T-helper 17 cell (primary cell): ENCODE measurements at places on chromosomes 6 and 20.

DNA sequence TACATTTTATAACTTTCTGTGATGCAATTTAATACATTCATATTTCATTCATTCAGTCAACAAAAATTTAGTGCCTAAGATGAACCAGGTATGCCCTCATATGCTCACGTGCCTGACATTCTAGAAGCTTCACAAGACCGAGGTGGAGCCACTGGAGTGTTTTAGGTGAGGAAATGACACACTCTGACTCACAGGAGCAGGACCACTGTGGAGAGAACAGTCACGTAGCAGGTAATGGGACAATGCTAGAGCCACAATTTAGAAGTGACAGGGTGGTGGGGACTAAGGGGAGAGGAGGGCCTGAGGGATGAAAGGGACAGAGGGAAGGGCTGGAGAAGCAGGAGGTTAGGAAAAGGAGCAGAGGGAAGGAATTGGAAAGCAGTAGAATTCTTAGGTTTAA, 17.6 kb upstream of the HLA-A start:
- DNase-seq: no peak

DNA sequence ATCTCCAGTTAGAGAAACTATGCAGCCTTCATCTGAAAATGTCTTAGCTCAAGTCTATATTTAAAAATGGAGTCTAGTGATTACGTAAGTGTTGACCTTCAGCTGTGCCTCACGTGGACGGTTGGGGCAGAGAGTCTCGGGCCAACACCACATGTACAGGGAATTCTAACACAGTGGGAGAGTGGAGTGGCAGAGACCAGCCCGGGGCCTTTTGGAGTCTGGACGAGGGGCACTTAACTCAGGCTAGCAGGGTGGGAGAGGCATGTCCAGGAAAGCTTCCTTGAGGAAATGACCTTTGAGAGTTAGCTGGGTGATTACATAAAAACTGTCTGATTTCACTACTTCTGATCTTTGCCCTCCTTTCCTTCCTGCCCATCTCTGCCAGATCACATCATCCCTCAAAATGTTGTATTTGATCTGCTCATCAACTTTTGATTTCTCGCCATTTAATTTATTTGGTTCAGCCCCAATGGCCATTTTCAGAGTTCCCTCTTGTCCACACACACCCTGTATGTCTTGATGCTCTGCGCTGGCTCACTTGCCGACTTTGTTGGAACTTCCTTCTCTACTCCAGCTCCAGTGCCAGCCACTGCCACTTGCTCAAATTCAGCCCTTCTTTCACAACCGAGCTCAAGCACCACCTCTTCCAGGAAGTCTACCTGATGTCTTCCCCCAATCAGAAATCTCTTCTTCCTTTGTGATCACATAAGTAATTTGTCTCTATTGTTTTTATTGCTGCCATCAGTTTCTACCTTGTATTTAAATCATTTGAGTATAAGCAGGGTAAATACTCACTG, 2.6 kb downstream of the ARMC2 start:
- DNase-seq: no peak

GRCh38 chr20:53488775-53489272, 104.8 kb downstream of the ZNF217 start:
- no peak for DNase-seq

DNA sequence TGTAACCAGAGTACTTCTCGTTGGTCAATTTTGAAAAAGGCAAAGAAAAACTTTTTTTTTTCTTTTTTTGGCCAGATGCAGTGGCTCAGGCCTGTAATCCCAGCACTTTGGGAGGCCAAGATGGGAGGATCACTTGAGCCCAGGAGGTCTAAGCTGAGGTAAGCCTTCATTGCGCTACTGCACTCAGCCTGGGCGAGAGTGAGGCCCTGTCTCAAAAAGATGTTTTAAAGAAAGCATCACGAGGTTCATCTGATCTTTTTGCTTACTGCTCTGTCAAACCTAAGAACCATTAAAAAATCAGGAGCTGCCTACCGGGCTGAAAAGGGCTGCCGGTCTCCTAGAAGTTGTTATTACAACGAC, 607 bp downstream of the LYRM2 start:
- DNase-seq: no peak

- no peak for DNase-seq
Measured at GRCh38 chr20:19867074-19867473, 109.0 kb downstream of the RIN2 start.
